ENCODE measurements at places on chromosomes 16 and 17.

- no peak for DNase-seq
Observed at GRCh38 chr17:37106049-37106448, 157.3 kb downstream of the AATF start.

GRCh38 chr17:60899115-60899514 lies 221.5 kb downstream of the BCAS3 start:
- no peak for DNase-seq

- DNase-seq, result no peak
Observed at GRCh38 chr17:34252095-34252443, 3.0 kb upstream of the CCL2 start.

- DNase-seq, result no peak
Observed at GRCh38 chr16:69340095-69340644, 598 bp downstream of the NIP7 start.

DNA sequence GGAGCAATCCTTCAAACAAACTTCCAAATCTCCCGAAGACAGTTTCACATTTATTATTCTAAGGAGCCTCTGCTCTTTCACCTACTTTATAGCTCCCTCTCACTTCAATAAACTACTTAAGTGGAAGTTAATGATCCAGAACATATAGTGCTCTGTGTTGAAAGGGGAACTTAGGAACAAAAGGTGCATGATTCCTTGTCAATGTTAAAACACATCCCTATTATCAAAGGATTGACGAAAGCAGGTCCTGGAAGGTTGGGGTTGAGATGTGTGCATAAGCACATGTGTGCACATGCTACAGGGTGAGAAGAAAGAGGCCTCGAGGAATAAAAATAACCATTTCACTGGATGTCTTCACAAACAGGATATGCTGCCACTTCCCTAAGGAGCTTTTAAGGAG lies 170.3 kb downstream of the SLC39A11 start:
- DNase-seq, result no peak

GRCh38 chr17:20207262-20207985 lies 198.3 kb downstream of the SPECC1 start:
- no peak for DNase-seq

- DNase-seq, result no peak
Observed at GRCh38 chr16:4004206-4004605, 112.0 kb downstream of the ADCY9 start.

- DNase-seq, result no peak
Observed at GRCh38 chr17:40612599-40613244, 34.9 kb downstream of the SMARCE1 start.

DNA sequence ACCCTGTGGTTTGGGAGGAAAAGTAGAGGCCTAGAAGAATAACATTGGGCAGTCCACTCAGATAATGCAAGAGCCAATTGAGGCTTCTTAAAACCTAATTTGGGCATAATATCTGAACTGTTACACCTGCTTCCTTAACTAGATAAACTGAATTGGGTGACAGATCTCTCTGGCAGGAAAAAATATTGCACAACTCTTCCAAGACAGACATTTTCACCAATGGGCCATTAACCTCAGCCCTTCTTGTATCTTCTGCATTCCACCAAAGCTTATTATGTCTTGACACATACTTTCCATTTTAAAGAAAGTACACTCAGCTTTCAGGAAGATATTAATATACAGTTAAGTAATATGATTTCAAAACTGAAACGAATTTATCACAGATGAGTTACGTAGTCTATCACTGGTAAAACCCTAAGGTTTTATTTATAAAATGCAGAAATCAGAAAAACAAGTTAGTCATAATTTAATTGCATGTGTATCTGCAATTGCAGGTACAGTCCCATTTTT lies 79.9 kb upstream of the MON1B start:
- DNase-seq, result no peak

GRCh38 chr17:76558198-76559095 lies 18.6 kb downstream of the PRCD start:
- no peak for DNase-seq

DNA sequence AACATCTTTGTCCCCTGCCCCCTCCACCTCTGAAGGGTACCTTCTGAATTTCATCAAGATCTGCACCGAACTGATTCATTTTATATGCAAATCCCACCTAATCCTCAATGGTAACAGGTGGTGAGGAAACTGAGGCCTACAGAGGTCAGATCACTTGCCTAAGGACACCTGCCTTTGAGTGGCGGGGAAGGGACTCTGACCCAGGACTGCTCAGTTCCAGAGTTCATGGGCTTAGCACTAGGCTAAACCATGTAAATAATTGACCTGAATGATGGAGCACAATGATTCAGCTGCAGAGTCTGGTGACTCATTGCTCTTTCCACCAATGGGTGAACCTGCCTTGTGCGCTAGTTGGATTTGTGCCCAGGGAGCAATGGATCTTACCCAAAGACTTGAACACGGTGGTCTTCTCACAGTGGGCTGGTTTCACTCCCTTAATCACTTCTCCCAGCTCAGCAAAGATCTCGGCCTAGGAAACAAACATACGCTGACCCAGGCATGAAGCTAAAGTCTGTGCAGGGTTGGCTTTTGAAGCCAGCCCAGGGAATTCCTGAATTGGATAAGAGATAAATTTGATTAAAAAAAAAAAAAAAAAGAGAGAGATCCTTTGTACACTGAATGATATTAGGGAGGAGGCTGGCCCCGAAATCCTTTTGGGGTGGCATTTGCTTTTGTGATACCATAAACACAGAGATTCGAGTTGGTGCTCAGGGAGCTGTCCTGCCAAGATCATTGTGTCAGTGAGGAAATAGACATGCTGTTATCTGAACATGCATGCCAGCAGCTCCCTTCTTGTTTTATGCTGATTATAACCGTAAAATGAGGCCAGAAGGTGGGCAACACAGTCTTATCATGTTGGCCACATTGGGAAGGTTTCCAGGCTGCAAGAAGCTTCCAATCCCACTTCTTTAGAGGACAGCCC lies 17.0 kb downstream of the CRYM start:
- DNase-seq, result no peak

- DNase-seq, result no peak
Observed at GRCh38 chr16:54932737-54933254, 2.1 kb downstream of the IRX5 start.

GRCh38 chr16:15498427-15499175 lies 64.2 kb downstream of the BMERB1 start:
- DNase-seq, result no peak

- no peak for DNase-seq
Observed at GRCh38 chr16:59859676-59860402, 1125.7 kb upstream of the GOT2 start.

GRCh38 chr16:79751471-79752184 lies 151.1 kb upstream of the MAF start:
- no peak for DNase-seq

DNA sequence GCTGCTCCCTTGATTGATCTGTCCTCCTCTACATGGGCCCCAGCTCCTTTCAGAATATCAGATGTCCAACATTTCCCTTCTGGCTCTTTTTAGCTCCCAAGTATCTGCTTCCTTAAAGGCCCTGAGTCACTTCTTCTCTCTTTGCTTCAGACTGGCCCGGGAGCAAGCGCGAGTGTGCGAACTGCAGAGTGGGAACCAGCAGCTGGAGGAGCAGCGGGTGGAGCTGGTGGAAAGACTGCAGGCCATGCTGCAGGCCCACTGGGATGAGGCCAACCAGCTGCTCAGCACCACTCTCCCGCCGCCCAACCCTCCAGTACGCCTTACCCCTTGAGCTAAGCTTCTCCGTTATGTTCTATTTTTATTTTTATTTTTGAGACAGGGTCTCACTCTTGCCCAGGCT lies 12.3 kb downstream of the CNTROB start:
- no peak for DNase-seq

DNA sequence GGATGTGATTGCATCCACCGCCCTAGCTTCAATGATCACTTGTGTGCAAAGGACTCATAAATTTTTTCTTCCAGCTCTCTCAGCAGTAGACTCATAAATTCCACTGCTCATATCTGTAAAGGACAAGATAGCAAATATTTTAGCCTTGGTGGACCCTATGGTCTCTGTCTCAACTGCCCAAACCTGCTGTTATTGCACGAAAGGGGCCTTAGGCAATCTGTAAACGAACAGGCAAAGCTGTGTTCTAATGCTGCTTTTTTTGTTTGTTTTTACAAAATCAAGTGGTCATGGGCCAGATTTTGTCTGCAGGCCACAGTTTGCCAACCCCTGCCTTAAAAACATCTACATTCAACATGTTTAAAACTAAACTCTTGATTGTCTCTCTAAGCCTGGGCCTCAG lies 34.1 kb downstream of the FAM20A start:
- no peak for DNase-seq

- no peak for DNase-seq
Observed at GRCh38 chr17:80716986-80717719, 172.5 kb downstream of the RPTOR start.

- no peak for DNase-seq
Observed at GRCh38 chr16:19118938-19119431, 5.2 kb downstream of the ITPRIPL2 start.

DNA sequence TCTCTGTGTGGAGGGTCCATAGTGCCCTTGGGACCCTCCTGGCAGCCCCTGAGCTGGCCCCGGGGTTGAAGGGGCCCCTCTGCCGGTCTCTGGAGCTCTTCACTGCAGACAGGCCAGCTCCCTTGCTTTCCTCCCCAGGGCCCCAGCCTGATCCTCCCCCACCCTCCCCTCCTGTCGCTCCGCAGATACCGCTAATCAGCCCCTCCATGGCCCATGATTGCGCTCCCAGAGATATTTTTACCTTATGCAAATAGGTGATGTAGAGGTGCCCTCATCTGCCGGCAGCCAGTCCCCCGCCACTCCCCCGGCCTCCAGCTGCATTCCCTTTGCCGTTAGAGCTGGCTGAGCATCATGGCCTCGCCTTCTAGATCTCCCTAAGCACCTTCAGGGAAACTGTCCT lies 9.2 kb downstream of the MMP15 start:
- no peak for DNase-seq

DNA sequence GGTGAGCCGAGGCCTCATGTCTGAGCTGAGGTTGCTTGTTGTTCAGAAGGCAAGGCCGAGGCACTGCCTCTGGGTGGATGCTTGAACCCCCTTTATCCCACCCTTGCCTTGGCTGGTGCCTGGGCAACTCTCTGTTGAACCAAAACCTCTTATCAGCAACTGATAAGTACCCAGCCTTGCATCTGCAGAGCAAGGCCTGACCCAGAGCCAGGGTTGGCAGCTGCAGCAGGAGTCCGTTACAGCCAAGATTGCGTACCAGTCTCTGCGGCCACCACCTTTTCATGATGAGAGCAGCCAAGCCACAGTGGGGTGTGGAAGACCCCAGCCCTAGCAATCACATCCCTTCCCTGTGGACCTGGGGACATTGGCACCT lies 118.3 kb downstream of the RAB11FIP4 start:
- DNase-seq, result no peak

DNA sequence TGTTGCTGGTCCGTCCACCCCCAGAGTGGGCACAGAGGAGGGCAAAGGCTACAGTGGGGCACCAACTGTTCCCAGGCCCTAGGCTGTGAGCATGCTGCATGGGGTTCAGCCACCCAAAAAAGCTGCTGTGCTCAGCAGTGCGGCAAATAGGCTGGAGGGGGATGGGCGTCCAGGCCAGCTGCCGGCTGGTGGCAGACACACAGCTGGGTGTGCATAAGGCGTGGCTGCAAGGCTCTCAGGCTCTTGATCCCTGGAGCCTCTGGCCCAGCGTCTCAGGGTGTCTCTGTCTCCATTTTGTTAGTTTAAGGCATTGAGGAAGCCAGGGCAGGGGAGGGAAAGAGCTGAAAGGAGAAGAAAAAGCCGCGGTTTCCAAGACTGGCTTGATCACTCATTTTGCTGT lies 8.8 kb downstream of the RPL19 start:
- DNase-seq, result no peak

DNA sequence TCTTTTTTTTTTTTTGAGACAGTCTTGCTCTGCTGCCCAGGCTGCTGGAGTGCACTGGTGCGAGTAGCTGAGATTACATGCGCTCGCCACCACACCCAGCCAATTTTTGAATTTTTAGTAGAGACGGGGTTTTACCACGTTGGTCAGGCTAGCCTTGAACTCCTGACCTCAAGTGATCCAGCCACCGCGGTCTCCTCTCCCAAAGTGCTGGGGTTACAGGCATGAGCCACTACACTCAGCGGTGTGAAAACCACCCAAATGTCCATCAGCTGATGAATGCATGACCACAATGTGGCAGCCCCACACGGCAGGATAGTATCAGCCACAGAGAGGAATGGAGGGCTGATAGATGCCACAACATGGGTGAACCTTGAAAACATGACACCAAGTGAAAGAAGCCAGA lies 2.1 kb downstream of the P2RX5 start:
- no peak for DNase-seq

GRCh38 chr17:78884148-78884825 lies 18.7 kb downstream of the CEP295NL start:
- DNase-seq, result no peak

DNA sequence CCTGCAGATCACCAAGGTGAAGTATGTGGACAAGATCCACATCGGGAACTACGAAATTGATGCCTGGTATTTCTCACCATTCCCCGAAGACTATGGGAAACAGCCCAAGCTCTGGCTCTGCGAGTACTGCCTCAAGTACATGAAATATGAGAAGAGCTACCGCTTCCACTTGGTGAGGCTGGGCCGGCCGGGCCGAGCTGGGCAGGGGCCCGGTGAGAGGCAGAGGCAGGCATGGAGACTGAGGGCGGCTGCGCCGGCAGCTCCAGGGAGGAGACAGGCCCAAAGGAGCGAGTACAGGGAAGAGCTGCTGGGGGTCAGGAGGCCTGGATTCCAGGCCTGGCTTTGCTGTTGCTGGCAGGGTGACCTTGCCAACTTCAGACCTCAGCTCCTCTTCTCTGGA lies 8.3 kb downstream of the PRSS8 start:
- no peak for DNase-seq

- no peak for DNase-seq
Observed at GRCh38 chr16:81515281-81515680, 70.7 kb downstream of the CMIP start.

DNA sequence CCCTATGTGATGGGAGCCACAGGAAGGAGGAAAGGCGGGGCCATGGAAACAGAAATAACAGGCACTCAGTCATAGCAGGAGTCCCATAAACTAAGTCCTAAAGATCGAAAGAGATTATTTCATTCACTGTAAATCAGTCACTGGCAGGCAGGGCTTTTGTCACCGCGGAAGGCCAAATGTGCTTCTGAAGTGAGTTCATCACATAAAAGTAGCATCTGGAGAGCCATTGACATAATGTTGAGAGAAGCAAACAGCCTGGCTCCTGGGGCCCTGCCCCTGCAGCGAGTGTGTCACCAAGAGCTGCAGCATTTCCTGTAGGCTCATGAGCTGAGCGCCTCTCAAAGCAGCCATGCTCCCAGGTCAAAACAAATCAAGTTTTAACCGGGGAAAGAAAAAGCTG lies 476.2 kb downstream of the HAPSTR1 start:
- DNase-seq, result no peak

GRCh38 chr17:15447928-15448579 lies 19.4 kb downstream of the CDRT4 start:
- no peak for DNase-seq

- no peak for DNase-seq
Observed at GRCh38 chr16:49353680-49354079, 19.9 kb upstream of the C16orf78 start.

Measured in cortex of kidney (tissue), 1 donor.